ELF-1 (cell line): ENCODE measurements at places on chromosomes 3 and 15.

DNA sequence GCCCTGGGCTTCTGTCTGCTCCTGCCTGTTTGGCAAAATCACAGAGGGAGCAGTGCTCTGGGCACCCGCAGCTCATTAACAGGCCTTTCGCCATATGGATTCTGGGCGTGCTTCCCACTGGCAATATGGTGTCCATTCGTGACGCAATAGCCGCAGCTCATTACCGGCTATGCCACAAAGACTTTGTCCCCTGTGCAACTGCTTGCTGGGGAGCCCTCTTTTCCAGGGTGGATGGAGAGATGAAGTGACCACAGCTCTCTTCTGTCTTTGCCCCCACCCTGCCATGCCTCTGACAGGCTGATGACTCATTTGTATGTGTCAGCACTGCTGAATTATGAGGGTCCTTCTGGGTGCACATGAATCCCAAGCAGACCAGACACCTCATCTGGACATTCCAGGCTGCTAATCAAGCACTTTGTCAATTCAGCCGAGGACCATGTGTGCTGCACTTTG is 214.3 kb upstream of the FEZF2 start:
- DNase-seq, result peak; percentile 62

- no peak for DNase-seq
Measured at GRCh38 chr3:27840807-27841594, 118.9 kb upstream of the EOMES start.

DNA sequence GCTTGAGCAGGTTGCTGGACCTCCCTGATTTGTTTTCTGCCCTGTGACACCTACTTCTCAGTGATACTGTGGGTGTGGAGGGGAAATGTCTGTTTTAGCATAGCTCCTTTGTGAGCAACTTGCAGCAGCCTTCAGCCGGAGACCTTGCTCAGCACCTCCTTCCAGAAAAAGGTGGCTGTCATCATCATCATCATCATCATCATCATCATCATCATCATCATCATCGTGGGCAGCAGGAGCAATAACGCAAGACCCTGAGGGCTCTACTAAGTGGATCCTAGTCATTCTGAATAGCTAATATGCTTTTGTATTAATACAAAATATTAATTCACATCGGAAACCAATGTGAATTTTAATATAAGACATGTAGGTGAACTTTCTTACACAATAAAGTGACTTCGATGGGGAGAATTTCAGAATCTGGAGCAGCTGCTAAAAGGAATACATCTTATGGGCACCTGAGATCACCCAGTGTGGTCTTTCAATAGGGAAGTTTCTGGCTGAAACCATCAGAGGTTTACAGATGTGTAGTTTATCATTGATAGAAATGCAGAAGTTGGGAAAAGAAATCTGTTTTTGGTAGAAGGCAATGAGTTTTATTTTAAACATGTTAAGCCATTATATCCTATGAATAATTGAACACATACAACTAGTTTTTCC is 8.6 kb downstream of the GABRR3 start:
- DNase-seq, result no peak

DNA sequence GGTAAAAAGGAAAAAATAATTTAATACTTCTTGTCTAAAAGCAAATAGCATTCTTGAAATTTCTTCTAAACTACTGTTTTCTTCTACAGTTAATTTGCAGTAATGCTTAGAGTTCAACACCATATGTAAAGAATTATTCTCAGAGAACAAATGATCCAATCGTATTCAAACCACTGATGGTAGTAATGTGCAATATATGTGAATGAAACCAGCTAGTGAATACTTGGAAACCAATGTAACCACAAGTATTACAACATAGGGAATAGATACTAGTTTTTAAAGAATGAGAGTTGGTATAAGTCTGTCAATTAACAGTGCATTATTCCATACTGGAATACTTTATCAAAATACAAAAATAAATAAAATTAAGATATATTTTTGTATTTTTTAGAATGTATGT is 850.0 kb downstream of the DIPK2A start:
- no peak for DNase-seq

DNA sequence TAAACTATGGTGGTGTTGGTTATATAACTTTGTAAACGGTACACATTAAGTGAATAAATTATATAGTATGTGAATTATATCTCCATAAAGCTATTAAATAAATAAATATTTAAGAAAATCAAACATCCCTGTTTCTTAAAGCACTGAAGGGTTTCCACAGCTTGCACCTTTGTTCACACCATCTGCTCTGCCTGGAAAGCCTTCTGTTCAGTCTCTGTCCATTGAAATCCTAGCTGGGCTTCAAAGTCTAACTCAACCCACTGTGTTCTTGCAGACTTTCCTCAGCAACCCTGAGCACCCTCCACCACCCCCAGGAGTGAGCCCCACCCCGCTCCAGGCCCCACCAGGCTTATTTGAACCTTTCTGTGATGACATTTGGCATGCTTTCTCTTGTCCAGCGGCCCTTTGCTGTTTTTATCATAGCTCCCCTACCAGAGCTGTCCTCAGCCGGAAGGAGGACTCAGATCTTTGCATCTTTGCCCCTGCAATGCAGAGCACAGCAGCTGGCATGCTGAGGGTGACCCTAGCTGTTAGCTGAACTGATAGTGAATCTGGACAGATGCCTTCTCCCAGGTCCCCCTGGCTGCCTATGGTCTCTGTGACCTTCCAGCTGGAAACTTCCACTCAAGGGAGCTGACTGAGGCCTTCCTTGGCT is 105.2 kb downstream of the DAPK2 start:
- DNase-seq, result no peak

- no peak for DNase-seq
Measured at GRCh38 chr15:80732167-80732566, 37.1 kb downstream of the ABHD17C start.

DNA sequence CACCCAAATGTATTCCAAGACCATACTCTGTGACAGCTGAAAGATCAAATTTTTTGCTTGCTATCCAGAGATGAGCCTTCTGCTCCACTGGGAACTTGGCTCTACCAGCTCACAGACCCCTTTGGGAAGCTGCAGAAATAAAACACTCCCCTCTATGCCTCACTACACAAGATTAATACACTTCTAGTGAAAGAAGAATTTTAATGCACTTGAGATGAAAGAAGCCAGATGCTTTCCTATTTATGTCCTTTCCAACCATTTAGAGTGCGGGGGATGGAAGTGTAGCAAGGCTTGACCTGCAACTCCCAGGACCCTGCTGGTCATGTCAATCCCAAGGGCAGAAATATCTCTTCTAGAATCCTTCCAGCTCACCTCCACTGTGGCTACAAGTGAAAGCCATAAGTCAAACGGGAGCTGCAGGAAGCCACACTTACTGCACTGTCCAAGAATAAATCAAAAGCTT is 34.7 kb downstream of the ANXA2 start:
- DNase-seq, result no peak

- DNase-seq, result no peak
Measured at GRCh38 chr15:41946970-41947369, 25.4 kb downstream of the EHD4 start.

DNA sequence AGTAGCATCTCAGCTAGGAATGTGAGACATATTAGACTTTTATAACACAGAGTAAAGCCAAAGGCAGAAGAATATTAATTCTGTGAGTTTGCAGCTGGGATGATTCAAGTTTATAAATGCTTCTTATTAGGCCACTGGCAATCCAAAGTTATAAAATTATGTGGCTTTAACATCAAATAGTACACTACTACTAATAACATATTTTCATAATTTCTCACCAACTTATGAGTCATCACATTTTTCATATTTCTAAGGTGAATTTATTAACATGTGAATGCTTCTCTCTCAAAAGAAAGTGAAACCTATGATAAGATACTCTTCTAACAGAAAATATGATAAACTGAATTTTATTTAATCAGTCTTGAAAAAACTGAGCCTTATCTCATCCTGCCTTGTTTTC is 1348.2 kb upstream of the ALCAM start:
- DNase-seq, result no peak

DNA sequence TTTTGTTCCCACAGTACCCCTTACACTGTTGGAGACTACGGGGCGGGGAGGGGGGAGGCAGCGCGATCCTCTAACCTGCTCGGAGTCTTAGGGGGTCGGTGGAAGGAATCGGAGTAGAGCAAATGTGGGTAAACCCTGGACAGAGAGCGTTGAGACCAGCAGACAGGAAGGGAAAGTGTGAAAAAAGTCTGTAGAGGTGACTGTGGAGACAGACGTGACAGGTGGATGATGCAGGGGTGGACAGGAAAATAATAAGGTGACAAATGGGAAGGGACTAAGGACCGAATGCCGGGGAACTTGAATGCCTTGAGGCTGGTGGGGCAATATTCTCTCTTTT is 424 bp downstream of the EAF2 start:
- DNase-seq, result no peak

DNA sequence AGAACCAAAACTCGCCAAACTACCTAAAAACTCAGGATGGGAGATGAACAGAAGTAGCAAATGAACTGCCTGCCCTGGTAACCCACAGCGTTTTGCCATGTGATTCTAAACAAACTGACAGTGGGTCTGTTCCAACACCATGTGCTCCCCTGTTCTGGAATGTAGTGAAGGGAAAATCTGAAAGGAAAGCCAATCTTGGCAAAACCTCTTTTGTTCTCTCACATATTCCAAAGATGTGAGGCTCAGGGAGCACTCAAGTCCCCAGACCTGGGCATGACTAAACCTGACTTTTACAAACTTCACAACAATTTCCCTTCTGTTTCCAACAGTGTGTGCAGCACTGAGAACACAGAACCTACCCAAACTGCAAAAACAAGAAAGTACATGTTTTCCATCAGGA is 116.1 kb downstream of the IMPG2 start:
- DNase-seq, result no peak

GRCh38 chr15:32802286-32802936 is 84.6 kb downstream of the GREM1 start:
- no peak for DNase-seq

DNA sequence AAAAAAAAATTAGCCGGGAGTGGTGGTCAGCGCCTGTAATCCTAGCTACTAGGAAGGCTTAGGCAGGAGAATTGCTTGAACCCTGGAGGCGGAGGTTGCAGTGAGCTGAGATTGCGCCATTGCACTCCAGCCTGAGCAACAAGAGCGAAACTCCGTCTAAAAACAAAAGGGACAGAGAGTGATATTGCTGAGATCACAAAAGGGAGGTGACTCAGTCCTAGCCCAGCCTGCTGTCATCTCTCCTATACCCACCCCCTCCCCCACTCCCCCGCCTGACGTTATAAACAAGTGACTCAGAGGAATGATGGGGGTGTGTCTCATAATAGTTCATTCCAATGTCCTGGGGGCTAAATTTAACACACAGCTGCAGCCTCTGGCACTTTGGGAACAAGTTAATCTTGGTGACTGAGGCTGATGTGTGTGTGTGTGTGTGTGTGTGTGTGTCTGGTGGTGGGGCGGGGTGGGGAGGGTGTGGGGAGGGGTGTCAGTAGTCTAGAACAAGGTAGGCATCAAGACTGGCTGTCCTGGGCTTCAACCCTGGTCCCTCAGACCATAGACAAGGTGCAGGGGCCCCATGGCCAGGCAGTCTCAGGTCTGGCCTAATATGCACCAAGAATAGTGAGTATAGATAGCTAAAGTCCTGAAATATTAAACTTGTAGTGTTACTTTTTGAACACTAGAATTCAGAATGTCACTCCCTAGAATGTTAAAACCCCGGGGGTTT is 1.3 kb upstream of the KLHL40 start:
- DNase-seq, result peak; percentile 56

- no peak for DNase-seq
Measured at GRCh38 chr3:188407158-188407880, 253.4 kb downstream of the LPP start.

DNA sequence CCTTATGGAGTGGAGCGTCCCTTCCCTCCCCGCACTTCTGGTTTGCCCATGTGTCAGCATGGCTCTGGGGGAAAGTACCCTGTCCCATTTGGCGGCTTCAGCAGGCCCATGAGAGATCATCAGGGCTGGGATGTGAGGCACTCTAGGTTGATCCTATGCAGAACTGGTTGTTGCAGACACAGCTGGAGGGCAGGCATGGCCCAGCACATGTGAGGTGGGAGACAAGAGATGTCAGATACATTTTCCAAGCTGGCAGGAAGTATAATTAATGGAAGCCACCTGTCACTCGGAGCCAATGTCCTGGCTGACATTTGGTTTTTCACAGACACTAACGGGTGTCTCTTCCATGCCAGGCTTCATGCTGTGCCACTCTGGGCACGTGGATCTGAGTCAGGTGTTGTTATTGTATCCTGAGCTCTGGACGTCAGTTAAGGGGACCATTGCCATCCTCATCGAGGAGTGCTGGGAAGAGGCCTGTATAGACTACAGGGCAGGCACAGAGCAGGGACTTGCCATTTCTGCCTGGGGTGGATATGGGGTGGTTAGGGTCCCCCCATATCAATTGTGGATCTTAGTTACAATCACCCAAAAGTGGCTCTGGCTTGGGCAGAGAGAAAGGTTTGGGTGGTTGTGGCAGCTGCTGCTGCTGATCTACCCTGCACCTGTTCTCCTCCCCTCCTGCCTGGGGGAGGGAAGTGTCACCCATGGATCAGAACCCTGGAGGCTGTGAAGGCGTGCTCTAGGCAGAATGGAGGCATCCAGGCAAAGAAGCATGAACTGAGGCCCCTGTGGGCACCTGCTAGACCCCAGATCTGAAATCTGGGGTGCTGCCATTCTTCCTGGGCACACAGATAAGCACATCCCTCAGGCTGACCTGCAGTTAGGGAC is 140.7 kb downstream of the FBLN2 start:
- no peak for DNase-seq

GRCh38 chr15:31843426-31844055 is 186.8 kb upstream of the CHRNA7 start:
- DNase-seq, result no peak

- DNase-seq, result no peak
Measured at GRCh38 chr15:80957976-80958375, 31.6 kb downstream of the MESD start.

DNA sequence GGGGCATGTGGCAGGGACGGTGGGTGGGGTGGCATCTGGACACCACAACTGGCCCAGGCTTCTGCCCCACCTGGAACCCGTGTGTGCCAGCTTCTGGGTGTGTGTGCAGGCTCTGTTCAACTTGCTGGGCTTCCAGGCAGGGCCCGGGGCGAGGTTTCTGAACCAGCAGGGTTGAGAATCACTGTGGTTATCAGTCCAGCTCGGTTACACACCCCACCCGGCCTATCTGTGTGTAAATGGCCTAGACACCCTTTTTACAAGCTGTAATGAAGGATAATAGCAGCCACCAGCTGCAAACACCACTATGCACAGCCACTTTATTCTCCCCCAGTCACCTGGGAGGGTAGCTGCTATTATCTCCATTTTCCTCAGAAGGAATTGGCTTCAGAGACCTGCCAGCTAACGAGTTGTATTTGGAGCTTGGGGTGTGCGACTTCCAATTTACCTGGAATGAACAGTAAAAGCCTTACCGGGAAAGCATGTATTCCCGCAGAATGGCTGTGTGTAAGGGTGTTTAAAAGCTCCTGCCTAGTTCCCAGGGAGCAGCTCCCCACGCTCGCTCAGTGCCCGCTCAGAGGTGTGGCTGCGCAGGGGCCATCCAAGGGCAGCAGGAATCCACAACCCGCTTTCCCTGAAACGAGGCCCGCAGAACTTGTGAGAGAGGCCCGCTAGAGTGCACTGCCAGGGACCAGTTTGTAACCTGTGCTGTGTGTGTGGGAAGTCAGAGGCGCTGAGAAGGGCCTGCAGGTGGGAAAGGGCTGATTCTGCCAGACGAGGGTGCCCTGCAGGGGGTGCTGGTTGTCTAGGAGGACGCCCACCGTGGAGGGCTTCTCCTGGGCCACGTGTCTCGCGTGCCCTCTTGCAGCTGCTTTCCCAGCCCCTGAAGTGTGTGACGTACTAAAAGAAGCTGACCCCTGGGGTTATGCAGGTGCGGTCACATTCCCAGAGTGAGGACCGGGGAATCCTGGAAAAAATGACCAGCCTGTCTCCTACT is 83.5 kb downstream of the C3orf70 start:
- peak; percentile 88 for DNase-seq

- no peak for DNase-seq
Measured at GRCh38 chr15:31590609-31591008, 264.0 kb downstream of the KLF13 start.

- no peak for DNase-seq
Measured at GRCh38 chr15:95226835-95227234, 995.5 kb downstream of the MCTP2 start.
